COR-L47 (cell line): ENCODE measurements at places on chromosomes 16 and 17.

DNA sequence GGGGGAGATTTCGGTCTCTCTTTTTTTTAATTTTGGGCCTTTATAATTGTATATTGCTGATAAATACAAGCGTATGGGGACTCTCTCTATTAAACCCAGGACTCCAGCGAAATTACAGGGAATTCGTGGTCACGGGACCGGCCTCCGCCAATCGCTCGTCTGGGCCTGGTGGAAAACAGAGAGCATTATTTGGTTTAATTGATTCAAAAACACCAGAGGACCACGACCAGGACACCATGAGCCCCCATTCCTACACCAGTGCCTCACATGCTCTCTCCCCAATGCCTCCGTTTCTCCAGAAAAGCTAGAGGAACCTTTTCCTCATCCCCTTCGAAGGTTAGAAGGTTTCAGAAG is at the start of gene HOXB2:
TSS of gene HOXB2 (minus strand) at position 88 of the 354 bp plus-strand sequence. CDS start 198 bp downstream, outside the sequence.
- DNase-seq: no peak

GRCh38 chr17:80501741-80502577 is 25.6 kb upstream of the NPTX1 start:
- DNase-seq: no peak

DNA sequence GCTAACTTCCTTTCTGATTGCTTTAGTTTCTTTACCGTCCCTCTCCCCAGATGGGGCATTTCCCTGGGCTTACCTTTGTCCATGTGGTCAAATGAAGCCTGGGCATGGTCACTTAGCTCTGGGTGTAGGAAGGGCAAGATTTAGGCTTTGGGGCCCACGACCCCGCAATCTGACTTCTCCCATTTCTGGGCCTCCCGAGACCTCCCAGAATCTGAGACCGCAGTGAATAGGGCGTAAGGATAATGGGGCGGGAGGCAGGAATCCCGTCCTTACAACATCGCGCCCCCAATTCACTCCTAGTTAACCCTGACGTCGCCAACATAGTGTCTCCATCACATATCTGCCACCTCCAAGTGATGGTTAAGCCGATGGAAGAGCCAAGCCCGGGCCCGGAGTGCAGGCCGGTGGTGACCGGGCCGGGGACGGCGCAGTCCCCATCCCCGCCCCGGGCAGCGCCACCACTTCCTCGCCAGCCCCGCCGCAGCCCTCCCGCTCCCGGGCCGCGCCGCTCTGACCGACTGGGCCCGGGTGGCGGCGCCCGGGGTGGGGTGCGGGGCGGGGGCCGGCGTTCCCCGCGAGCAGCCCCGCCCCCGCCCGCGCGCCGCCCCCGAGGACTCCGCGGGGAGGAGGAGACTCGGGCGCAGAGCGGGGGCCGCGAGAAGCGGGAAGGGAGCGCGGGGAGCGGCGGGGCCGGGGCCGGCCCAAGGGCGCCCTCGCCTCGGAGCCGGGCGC is at the start of gene RHBDL3:
TSS of gene RHBDL3 (plus strand) at position 641 of the 732 bp plus-strand sequence. CDS start 358 bp downstream, outside the sequence.
- DNase-seq: no peak

- DNase-seq: peak; percentile 51
These were observed 29.9 kb upstream of the GINS2 start for GRCh38 chr16:85718682-85719081.

- peak; percentile 59 for DNase-seq
These were observed 171.1 kb downstream of the SNX29 start for GRCh38 chr16:12147681-12148080.

GRCh38 chr16:49726155-49726554 is 129.8 kb downstream of the ZNF423 start:
- no peak for DNase-seq

GRCh38 chr17:72877348-72877747 is 215.1 kb downstream of the SLC39A11 start:
- DNase-seq: no peak

DNA sequence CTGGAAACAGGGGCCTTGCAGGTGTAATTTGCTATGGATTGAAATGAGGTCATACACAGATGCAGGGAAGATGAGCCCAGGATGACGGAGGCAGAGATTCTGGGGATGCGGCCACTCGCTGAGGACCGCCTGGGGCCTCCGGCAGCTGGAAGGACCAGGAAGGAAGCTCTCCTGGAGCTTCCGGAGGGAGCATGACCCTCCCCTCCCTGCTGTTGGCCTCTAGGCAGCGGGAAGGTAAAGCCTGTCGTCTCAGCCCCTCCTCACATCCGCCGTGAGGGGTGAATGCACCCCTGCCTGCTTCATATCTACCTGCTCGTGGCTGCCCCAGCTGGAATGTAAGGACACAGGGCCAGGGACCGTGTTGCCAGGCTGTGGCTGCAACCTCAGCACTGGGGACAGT is 29.1 kb upstream of the ZNF469 start:
- no peak for DNase-seq

DNA sequence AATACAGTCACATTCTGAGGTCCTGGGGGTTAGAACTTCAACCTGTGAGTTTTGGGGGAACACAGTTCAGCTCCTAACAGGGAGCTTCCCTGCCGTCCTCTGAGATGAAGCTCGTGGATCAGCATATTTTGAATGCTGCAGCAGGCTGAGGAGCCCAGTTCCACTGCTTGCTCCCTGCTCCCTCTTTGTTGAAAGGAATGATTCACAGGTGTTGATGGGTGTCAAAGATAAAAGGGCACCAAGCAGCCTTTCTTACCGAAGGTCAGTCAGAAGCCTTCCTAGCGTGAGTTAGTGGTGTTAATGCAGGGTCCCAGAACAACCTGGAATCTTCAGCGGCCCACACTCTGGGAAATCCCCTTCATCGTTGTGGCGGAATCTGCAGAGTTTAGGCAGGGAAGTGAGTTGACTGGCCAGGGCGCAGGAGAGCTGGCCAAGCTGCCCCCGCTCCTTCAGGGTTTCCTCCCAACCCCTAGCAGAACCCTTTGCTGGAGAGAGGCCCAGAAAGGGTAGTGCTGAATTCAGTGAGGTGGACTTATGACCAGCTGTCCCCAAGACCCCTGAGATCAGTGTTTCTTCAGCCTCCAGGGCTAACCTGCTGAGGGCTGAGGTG is 114.8 kb downstream of the GNAO1 start:
- DNase-seq: no peak

DNA sequence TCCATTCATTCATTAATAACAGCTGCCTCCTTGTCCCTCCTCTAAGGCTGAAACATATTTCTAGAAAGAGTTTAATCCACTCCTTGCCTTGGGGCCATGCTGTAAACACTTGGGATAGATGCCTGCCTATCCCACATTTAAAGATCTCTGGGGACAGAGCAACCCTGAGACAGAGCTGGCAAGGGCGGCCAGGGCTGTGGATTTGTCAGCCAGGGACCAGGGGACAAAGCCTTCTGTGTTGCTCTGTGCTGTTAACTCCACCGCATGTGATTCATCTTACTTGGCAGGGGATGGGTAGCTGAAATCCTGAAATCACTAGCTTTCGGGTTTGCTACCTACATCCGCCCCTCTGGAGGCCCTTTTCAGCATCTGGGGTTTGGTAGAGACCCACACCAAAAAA is 392.9 kb downstream of the SLC39A11 start:
- DNase-seq: no peak

DNA sequence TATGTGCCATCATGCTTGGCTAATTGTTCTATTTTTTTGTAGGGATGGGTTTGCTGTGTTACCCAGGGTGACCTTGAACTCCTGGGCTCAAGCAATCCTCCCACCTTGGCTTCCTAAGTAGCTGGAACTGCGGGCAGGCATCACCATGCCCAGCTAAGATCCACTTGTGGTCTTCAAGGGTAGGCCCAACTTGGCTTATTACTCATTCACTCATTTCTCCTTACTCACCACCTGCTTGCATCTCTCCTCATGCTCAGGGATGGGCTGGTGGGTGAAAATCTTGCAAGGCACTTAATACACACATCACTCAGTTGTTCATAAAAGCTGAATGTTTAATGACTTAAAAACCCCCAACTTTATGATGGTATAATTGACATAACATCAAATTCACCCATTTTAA is 207.8 kb downstream of the SHISA9 start:
- no peak for DNase-seq

DNA sequence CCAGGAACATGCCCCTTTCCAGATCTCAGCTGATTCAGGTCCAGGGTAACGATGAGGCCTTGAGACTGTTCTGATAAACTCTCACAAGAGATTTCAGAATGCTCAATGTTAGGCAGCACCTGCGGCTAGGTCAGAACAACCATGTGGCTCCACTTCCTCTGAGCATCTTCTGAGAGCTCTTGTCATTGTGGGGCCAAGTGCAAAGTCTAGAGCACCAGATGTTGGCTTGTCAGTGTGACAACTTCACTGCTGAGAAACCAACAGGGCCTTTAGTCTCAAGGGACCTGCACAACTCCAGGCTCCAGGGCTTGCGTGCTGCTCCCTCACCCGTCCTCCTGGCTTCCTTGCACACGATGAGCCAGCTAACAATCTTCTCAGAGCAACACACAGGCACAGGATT is 29.0 kb downstream of the FCSK start:
- no peak for DNase-seq

- no peak for DNase-seq
These were observed 253.3 kb downstream of the SLC39A11 start for GRCh38 chr17:72839131-72839725.

DNA sequence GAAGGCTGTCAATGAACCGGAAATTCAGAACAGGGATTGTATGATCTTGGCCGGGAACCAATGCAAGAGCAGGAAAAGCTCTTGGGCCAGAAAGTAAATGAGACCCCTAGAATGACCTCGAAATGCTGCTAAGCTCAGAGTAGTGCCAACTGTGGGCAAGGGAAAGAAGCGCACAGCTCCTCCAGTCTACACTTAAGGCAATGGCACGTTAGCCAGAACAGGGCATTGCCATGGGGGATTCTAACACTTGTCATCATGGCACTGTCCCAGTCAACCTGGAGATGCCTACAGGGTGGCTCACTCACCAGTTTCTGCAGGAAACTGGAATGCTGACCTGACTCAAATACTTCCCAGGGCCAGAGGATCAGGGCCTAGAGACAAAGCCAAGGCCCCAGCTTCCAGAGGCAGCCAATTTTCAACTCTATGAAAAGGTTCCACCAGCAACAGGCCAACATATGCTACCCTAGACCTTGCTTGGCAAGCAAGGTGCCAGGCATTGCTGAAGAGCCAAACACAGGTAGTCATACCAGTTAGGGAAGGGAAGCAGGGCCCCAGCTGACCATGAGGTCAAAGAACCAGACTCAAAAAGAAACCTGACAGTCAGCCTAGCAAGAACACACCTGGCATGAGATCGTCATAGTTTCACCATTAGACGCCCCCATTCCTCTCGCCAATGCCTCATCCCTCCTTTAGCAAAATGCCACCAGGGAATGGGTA is 34.9 kb downstream of the ARHGAP17 start:
- DNase-seq: no peak

- DNase-seq: no peak
These were observed 18.5 kb upstream of the PHF12 start for GRCh38 chr17:28969706-28970393.

DNA sequence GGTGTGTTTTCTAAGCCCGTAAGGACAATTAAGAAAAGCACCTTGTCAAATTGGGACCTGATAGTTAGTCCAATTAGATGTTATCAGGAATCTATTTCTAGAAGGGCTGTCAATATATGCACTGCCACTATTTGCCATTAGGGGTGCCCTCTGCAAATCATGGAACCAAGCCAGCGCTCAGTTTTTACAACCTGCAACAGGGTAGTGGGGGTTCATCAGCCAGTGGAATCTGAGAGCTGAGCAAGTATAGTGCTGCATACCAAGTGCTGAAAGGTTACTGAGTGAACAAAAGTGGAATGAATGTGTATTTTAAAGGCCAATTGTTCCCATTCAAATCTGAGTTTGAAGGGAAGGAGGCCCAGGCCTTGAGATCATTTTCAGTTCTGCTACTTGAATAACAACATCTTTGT is 10.4 kb downstream of the PRR11 start:
- DNase-seq: peak; percentile 50

GRCh38 chr16:62831235-62831850 is 795.1 kb upstream of the CDH8 start:
- no peak for DNase-seq

- DNase-seq: no peak
These were observed 99.5 kb downstream of the SYCE1L start for GRCh38 chr16:77298418-77299360.

GRCh38 chr17:37230633-37231032 is 145.2 kb upstream of the C17orf78 start:
- no peak for DNase-seq

GRCh38 chr17:4420692-4421131 is 13.0 kb upstream of the SPNS3 start:
- peak; percentile 28 for DNase-seq

DNA sequence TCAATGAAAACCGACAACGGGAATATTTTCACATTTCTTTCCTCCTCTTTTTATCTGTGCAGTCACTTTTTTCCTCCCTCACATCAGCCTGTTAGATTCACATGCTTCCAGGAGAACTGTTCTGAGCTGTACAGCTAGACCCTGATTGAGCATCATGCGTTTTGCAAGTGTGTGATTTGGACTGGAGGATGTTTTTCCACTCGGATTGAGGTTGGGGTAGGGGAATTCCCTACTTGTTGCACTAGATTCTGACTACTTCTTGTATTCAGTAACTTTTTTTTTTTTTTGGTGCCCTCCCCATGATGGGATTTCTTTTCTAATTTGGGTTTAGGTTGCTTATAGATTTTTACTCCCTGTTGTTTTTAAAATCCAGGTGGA is 4.8 kb downstream of the MSI2 start:
- no peak for DNase-seq

- no peak for DNase-seq
These were observed 3.0 kb upstream of the CPNE2 start for GRCh38 chr16:57089406-57089805.

GRCh38 chr17:65547253-65547670 is 14.2 kb downstream of the AXIN2 start:
- DNase-seq: no peak

GRCh38 chr17:61063528-61063927 is 336.1 kb upstream of the TBX2 start:
- DNase-seq: no peak

DNA sequence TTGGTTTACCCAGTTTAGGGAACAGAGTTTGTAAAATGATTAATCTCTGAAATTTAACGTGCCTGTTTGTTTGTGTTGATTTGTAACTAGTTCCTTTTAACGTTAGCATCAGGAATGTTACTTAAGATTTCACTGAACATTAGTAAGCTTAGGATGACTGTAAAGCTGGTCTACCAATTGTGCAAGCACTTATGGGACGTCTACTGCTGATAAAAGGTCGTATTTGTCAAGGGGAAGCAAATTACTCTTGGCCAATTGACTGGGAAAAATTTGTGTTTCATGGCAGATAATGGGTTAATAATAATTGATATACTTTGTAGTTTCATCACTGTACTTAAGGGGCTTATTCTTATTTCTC is 11.8 kb downstream of the METTL9 start:
- no peak for DNase-seq
